ENCODE measurements at places on chromosomes 2 and 18.
A peak's percentile ranks its signal among the peaks of the same experiment; 100 is the strongest.

GRCh38 chr2:202032846-202033316 lies 774 bp upstream of the FZD7 start:
- DNase-seq: peak; percentile 38

- DNase-seq: no peak
These were observed 130.4 kb upstream of the CYP26B1 start for GRCh38 chr2:72278046-72278445.

DNA sequence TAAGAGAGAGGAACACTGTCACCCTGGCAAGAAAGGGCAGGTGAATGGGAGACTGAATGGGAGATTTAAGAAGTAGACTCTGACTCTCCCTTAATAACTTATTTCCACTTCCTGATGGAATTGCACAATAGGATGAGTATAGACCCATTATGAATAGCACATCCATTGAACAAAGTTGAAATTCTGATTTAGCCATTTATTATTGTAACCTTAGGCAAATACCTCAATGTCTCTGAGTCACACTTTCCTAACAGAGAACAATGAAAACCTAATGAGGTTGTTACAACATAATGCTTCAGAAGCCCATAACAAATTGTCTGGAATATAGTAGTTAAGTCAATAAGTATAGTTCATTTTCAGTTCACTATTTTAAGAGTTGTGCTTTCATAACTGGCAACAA lies 78.9 kb downstream of the NRXN1 start:
- no peak for DNase-seq

- DNase-seq: peak; percentile 32
These were observed 86.8 kb upstream of the DNER start for GRCh38 chr2:229800997-229801754.

GRCh38 chr18:79424880-79425568 lies 29.3 kb downstream of the NFATC1 start:
- DNase-seq: no peak

DNA sequence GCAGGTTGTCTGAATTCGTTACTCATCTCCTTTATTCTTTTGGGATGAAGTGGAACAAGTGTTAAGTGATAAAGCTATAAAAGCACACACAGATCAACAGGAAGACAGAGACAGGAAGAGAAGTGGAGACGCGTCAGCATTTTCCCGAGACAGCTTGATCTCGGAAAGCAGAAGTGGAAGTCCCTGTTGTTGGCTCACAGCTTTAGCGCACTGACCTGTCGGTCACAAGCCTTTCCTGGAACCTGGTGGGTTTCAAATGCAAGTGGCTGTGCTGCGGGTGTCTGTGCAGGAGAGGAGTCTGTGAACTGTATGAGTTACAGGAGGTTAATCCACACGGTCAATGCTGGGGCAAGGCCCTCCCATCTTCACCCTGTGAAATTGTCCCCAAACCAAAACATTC lies 116.6 kb upstream of the PELI1 start:
- no peak for DNase-seq

- no peak for DNase-seq
These were observed 11.3 kb downstream of the AGPS start for GRCh38 chr2:177403838-177404237.

- no peak for DNase-seq
These were observed 218.8 kb downstream of the CYP26B1 start for GRCh38 chr2:71928734-71929481.

- DNase-seq: no peak
These were observed 136.1 kb downstream of the NEDD4L start for GRCh38 chr18:58180172-58180571.
